ENCODE measurements at places on chromosomes 16 and 17. TPM values are rescaled to one million over a fixed set of nuclear protein-coding genes. Genes with fewer than 3 reads are reported as not detected.

The CDK5R1 gene
- total RNA-seq: 2.5 TPM

The CBLN1 gene
- 0.05 TPM for total RNA-seq

The CA7 gene
- total RNA-seq: not detected

The ABCC12 gene
- not detected for total RNA-seq

The LRRC37A3 gene
- total RNA-seq: 4.1 TPM

The MYH13 gene
- total RNA-seq: not detected

The CTRB2 gene
- total RNA-seq: not detected

The LRRC46 gene
- total RNA-seq: 0.20 TPM

The PDPK1 gene
- total RNA-seq: 22.5 TPM

The JPH3 gene
- 0.72 TPM for total RNA-seq

The CIBAR2 gene
- total RNA-seq: not detected

The SPNS2 gene
- not detected for total RNA-seq

The SPN gene
- total RNA-seq: not detected

The OTOP3 gene
- not detected for total RNA-seq

The TBCD gene
- 20.7 TPM for total RNA-seq

The CNEP1R1 gene
- 26.3 TPM for total RNA-seq

The GINS2 gene
- 3.1 TPM for total RNA-seq

The TMEM100 gene
- total RNA-seq: 43.0 TPM

The PHLPP2 gene
- 7.1 TPM for total RNA-seq

The RHOT2 gene
- 39.6 TPM for total RNA-seq

The ANTKMT gene
- 22.9 TPM for total RNA-seq

The LITAFD gene
- 0.10 TPM for total RNA-seq

The USP31 gene
- 7.5 TPM for total RNA-seq

The DHRS7C gene
- not detected for total RNA-seq

The PIRT gene
- not detected for total RNA-seq
